ENCODE measurements at places on chromosomes 5 and 9.

DNA sequence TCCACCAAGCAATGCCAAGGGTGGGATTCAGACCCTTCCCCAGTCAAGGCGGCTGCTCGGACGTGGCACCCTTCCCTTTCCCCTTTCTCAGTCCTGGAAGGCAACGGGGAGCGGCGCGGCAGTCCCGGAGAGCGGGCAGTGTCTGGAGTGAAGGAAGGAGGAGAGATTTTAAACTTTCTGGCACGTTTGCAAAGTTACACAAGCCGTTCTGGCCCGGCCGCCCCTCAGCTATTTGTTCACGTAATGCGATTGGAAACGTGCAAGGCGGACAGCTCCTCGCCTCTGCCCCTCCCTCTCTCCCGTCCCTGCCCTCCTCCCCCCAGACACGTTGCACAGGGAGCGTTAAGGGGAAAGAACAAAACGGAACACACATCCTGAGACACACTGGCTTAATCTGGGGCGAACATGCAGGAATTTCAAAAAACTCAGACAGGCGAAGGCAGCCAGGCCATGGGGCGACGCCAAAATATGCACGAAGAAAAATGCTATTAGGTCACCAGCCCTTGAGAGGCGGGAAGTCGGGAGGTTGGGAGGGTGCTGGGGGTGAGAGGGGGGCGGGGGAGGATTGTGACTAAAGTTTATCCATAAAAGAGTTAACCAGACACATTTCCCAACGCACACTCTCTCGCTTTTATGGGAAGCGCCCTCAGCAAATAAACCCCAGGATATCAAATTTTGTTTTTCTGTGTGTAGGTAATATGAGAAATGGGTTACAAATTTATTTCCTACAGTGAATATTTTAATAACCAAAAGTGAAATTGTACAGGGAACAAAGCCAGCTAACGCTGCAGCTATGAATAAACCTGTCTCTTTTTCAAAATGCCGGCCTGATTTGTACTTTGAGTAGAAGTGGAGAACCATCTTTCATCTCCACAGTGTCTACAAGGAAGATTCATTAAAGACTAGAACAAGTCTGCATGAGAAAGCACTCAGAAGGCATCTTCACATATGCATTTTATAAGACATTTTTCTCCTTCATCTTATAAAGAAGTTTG lies at the start of gene LOX:
Gene LOX (minus strand): TSS at position 144 of the 995 bp plus-strand sequence. CDS start 274 bp downstream, outside the sequence.
- DNase-seq = peak; percentile 83

DNA sequence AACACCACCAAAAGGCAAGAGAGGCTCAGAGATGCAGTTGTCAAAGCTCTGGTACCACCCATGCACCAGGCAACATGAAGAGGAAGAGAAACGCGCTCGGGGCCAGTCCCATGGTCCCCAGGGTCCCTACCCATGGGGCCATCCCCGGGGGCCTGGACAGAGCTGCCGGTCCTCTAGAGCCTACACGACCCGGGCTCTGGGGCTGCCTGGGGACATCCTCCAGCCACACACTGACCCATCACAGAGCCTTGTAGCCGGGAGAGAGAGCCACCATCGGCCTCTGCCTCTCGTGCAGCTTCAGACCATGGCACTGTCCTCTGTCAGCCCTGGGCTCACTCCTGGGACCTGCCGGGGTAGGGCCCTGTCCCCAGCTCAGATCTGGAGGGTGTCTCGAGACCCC lies 23.7 kb downstream of the VAV2 start:
- no peak for DNase-seq

DNA sequence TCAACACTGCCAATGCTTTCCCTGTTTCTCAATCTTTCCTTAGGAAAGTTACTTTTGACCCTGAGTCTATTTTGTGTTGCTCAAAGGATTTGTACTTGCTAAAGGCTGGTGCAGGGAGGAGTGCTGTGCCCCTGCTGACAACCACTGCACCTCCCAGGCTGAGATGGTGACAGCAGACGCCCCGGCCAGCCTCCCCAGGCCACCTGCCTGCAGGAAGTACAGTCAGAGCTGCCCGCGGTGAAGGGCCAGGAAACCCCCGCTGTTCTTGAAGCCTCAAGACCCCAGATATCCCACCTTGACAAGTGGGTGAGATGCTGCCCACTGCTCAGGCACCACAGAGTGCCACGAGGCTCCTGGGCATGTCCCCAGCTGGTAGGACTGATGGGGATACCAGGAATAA lies 44.2 kb upstream of the CKMT2 start:
- no peak for DNase-seq

DNA sequence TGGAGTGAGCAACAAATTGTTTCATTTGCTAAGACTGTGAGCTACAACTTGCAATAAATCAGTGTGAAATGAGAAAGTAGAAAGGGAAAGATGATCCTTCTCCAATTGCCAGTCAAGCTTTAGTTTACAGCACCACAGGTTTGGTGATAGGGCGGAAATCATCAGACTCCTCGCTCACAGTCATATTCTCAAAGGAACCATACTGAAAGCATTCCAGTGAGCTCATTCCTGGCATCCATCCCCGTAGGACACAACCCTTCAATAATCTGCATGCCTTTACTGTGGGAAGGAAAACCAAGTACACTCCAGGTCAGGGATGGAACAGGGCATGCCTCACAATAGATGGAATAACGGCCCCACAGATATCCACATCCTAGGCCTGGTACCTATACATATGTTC lies 80.7 kb downstream of the FSTL4 start:
- no peak for DNase-seq

GRCh38 chr5:125484742-125485641 lies 738.6 kb upstream of the ZNF608 start:
- DNase-seq = peak; percentile 55

- DNase-seq = no peak
Observed at GRCh38 chr9:112863746-112864145, 26.9 kb downstream of the SLC46A2 start.

GRCh38 chr5:118068886-118069285 lies 919.5 kb downstream of the DTWD2 start:
- no peak for DNase-seq

DNA sequence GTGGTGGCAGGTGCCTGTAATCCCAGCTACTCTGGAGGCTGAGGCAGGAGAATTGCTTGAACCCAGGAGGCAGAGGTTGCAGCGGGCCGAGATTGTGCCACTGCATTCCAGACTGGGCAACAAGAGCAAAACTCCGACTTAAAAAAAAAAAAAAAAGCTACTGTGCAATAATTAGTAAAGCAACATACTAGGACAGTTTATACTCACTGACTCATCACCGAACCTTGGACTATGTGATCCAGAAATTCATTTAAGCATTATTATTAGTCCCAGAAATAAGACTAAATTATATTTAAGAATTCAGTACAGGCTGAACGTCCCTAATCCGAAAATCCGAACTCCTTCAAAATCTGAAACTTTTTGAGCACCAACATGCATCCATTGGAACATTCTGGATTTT lies 37.8 kb downstream of the GOLPH3 start:
- DNase-seq = no peak

DNA sequence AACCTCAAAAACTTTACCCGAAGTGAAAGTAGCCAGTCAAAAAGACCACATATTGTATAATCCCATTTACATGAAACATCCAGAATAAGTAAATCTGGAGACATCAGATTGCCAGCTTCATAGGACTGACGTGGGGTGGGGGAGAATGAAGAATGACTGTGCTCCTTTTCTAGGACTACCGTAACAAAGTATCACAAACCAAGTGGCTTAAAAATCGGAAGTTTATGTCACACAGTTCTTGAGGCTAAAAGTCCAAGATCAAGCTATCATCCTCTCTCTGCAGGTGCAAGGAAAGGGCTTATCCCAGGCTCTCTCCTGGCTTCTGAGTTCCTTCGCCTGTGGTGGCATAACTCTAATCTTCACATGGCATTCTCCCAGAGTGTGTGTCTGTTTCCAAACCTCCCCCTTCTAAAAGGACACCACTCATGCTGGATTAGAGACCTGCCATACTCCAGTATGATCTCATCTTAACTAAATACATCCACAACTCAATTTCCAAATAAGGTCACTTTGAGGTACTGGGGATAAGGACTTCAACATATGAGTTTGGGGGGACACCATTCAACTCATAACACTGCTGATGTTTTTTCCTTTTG lies 25.5 kb downstream of the ADAM19 start:
- DNase-seq = no peak

GRCh38 chr5:143682246-143682905 lies 129.6 kb upstream of the HMHB1 start:
- DNase-seq = no peak

DNA sequence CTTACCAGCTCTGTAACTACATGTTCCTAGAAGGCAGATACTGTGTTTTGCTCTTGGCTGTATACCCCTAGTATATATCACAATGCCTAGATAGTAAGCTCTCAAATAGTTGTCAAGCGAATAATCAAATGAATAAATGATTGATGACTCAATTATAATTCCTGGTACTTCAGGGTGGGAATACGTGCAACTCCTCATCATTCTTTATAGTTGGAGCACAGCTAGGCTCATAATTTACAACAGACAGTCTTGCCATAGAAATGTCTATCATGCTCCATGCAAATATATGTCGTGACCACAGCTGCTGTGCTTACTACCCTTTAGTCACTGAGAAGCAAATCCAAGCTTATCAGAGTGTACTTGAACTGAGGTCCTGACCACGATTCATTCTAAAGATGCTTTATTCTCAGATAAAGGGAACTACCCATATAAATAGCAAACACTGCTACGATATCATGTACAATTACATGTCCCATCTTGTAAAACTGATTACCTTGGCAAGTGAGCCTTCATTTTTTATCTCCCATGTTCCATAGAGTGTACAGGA lies 52.1 kb downstream of the STRBP start:
- DNase-seq = no peak

DNA sequence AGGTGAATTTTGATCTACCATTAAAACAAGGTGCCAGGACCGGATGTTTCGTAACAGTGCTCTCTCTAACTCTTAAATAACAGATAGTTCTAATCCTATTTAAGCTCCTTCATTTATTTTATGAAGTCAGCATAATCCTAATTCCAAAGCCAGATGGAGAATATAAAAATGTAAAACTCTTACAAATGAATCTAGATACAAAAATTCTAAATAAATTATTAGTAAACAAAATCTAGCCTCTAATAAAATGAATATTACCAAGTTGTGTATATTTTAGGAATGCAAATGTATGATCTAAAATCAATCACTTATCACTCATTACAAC lies 32.4 kb upstream of the IL33 start:
- no peak for DNase-seq

DNA sequence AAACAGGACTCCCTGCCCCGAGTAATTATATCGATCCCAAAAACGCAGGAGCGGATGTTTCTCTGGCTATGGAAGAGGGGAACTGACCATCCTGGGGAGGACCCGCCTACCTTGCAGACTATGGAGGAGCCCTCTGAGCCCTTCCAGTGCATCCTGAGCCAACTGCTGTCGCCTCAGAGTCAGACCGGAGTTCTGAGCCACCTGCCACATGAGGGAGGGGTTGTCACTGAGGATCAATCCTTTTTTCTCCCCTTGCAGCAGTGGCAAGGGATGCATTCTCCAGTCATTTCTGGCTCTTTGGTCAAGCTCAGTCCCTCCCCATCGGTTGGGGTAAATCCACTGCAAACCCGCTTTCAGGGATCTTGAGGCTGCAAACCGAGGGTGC lies 709 bp downstream of the FANCG start:
- DNase-seq = no peak

- DNase-seq = no peak
Observed at GRCh38 chr5:10248378-10249260, 1.1 kb downstream of the ATPSCKMT start.

DNA sequence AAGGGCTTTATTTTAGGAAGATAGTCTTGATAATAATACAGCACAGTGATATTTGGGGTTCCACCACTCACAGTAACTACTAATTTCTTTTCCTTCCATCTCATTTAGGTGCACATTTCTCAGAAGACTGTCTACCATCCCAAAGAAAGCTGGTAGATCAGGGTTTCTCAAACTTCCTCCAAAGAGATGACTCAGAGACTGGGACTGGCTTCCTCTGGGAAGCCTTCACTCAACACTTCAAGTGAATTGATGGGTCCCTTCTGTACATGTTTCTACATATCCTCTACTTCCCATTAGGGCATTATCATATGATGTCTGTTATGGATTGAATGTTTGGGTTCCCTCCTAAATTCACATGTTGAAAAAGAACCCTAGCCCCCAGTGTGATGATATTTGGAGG lies 138.5 kb downstream of the SPOCK1 start:
- DNase-seq = no peak

GRCh38 chr5:90793183-90793582 lies 234.6 kb downstream of the ADGRV1 start:
- DNase-seq = no peak

DNA sequence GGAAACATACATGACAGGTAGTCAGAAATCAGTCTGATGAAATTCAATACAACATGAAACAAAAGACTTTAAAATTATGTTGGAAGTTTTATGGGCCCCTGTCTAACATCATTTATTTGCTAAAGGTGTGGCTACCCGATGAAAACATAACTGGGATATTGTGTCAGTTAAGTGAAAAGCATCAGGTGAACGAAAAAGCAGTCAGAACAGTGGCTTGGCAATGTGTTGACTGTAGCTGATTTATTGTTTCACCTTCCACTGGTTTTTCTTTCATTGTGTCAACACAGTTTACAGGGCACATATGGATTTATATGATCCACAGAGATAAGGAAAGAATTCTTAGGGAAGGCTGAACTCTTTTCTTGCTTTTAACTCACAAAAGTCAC lies 429.6 kb upstream of the ZNF608 start:
- DNase-seq = no peak

GRCh38 chr9:72471096-72471495 lies 50.3 kb upstream of the TMC1 start:
- no peak for DNase-seq

DNA sequence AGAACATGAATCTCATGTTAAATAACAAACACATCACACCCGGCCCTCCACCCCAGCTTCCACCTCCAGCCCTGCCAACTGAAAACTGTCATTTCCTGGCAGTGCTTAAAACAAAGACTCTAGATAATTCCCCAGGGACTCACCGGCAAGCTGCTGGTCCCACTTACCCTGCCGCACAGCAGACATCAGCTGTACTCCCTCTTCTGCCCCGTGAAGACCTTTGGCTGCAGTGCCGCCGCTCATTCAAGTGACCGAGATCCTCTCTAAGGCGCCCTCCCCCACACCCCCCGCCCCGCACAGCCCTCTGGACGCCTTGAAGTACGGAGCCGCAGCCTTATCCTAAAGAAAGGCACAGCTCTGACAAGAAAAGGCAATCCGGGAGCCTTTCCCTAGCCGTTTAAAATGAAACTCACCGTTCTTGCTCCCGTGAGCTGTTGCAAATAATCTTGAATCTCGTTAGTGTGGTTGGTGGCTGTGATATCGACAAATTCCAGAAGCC lies 434 bp downstream of the GLRX start:
- no peak for DNase-seq

GRCh38 chr5:56751572-56752313 lies 63.6 kb upstream of the MAP3K1 start:
- DNase-seq = no peak

GRCh38 chr5:2177244-2177643 lies 294.5 kb upstream of the IRX4 start:
- no peak for DNase-seq

- no peak for DNase-seq
Observed at GRCh38 chr5:177377851-177378776, 6.1 kb upstream of the SLC34A1 start.

DNA sequence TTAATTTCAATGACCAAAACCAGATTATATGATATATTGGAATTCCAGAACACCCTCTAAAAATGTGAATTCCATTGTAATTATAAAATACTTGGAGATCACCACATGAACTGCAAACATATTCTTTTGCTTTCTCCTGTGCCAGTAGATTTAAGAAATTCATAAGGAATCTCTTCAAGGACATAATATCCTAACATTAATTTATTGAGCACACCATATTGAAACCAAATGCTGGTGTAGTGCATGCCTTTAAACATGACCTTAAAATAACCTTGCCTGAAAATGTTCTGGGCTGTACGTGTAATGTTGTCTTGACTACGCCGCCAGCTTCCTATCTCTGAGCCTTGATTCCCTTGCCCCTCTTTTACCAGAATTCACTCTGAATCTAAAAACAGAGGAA lies 205.0 kb upstream of the ACTBL2 start:
- DNase-seq = no peak

All from HS-27A (cell line).